ENCODE measurements at places on chromosomes 7 and 10.
A peak's percentile ranks its signal among the peaks of the same experiment; 100 is the strongest.

- no peak for DNase-seq
Measured at GRCh38 chr7:1609023-1609422, 39.2 kb upstream of the PSMG3 start.

DNA sequence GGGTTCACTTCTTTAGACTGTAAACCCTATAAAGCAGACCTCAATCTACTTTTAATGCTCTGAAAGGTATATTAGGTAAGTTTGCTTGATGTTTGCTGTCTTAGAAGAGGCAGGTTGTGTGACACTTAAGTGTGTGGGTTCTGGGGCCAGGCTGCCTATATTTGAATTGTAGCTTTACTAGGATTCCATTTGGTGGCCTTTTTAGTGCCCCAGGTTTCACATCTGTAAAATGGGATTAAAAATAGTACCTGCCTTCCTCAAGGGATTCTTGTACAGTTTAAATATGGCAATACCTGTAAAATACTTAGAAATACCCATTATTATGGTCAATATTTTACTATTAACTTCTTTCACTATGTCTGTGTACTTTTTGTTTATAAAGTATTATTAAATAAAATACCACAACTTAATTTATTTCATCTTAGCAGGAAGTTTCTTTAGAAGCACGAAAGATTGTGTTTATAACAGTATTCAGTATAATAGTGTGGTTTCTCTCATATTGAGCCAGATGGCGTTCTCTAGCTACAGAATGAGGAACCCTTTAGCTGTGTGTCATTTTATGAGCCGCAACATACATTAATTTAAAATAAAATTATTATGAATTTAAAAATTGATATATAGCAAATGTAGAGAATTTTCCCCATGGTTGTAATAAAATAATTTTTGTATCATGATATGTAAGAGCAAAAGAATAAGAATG is 94.2 kb downstream of the CDK14 start:
- DNase-seq: no peak

GRCh38 chr7:128167042-128167701 is 73.9 kb upstream of the LEP start:
- DNase-seq: peak; percentile 36

GRCh38 chr10:62037166-62037831 is 135.8 kb downstream of the ARID5B start:
- DNase-seq: no peak

GRCh38 chr10:27743877-27744801 is 1.5 kb downstream of the MKX start:
- DNase-seq: peak; percentile 23

GRCh38 chr10:70221030-70221429 is 12.2 kb downstream of the PPA1 start:
- DNase-seq: no peak

- no peak for DNase-seq
Measured at GRCh38 chr10:10663622-10664021, 354.1 kb upstream of the CELF2 start.

DNA sequence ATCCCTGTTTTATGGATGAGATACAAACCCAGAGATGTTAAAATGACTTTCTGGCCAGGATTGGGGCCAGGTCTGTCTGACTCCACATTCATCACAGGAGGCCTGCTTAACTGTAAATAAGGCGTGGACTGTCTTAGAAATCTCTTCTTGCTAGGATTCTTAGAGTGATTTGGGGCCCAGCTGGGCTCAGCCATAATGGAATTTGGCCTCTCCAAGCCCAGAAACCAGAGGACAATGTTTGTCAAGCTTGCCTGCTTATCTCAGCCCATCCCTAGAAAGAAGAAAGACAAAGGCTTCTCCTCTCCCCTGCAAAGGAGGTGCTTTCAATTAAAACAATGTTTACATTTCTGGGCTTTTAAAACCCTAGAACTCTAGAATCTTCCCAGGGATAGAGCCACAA is 2.9 kb downstream of the HABP2 start:
- no peak for DNase-seq

GRCh38 chr7:1738511-1738910 is 68.4 kb downstream of the ELFN1 start:
- DNase-seq: no peak

DNA sequence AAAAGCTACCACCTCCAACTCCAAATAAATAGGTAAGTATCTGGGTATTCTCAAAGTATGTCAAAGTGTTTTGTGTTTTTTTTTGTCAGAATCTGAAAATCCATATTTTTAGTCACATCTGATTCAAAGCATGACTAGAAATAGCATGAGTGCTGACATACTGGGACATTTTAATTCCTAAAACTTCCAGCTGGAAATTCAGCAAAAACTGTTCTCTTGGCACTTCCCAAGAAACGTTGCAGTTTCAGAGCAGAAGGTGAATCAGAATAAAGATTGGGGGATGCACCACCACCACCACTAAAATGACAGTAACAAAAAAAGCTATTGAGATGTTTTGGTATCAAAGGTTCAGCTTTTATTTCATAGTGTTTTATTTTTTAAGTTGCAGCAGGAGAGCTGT is 724.6 kb upstream of the CELF2 start:
- no peak for DNase-seq

GRCh38 chr7:41880107-41880506 is 177.2 kb upstream of the INHBA start:
- DNase-seq: no peak

DNA sequence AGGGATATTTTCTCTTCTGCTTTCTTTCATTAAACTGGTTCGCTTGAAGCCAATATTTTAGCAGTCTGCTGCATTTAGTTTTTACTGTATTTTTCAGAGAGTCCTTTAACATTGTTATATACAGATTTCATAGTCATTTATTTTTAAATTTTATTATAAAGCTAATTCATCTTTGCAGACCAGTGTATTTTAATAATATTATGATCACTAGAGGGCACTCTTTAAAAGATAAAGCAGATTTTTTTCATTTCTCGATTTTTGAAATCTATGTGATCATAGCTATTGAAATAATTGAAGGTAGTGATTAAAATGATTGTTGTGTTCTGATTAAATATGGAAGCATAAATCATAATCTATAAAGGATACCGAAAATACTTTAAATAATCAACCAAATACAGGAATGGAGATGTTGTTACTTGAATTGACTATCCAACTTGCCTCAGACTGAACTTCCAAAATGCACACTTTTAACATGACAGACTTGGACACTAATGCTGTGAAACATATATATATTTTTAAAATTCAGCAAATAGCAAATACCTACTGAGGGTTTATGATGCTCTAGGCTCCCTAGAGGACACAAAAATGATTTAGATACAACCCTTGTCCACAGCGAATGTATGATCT is 35.2 kb downstream of the ST7 start:
- no peak for DNase-seq

DNA sequence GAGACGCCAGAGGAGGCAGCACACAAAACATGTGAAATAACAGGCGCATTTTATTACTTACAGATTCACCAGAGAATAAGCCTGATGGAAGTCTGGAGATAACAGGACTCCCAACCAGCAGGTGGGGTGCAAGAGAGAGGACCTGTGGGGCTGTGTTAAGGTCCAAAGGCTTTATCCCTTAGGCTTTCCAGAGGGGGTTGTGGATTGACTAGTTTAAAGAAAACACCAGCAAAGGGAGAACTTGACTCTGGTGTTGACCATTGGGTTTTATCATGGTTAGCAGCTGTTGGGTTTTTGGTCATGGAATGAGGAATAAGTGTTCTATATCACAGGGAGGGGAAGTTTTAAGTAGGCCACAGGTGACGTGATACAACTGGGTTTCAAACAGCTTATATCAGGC is 1.6 kb upstream of the CRPPA start:
- no peak for DNase-seq

DNA sequence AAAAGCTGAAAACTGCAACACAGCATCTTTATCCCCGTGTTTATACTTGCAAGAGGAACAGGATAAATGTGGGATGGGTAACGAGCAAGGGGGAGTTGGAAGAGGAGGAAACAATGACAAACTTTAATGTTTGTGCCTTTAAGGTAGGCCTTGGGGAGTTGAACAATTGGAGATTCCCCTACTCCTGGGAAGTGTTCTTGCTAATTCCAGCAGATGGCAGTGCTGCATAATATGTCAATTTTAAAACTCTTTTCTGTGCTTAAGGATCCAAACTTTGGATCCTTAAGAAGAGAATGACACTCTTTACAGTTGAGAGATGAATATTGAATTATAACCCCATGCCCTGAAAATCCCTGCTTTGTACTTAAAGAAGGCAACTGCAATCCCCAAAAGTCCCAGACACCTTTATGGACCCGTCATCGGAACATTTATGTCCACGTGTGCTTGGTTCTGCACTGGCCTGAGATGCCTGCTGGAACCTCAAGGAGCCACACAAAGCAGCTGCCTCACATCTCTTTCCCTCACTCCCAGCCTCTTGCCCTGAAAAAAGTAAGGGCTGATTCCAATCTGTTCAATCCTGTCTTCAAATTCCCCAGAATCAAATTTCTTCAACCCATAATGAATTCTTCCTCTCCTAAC is 12.0 kb downstream of the IFIT5 start:
- DNase-seq: no peak

GRCh38 chr10:4828005-4828404 is 2.0 kb downstream of the AKR1E2 start:
- no peak for DNase-seq

GRCh38 chr10:101032637-101033224 is 1.7 kb downstream of the SFXN3 start:
- DNase-seq: peak; percentile 66

DNA sequence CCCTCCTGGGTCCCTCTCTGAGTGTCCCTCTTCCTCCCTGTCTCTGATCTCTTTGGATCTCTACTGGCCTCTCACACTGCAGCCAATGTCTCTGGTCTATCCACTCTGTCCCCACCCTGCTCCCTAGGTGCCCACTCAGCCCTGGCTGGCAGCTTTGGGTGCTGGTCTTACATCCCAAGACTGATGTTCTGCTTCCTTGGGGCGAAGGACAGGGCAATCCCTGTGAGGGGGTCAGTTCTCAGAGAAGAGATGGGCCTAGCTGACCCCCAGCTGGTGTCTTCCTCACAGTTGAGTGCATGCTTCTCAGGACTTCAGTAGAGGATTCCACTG is 51.7 kb upstream of the CAMK2B start:
- no peak for DNase-seq

- DNase-seq: no peak
Measured at GRCh38 chr10:34707656-34708055, 107.4 kb downstream of the PARD3 start.

- DNase-seq: no peak
Measured at GRCh38 chr10:14751014-14751896, 23.4 kb downstream of the FAM107B start.

- no peak for DNase-seq
Measured at GRCh38 chr10:12825260-12825849, 176.2 kb downstream of the CCDC3 start.

DNA sequence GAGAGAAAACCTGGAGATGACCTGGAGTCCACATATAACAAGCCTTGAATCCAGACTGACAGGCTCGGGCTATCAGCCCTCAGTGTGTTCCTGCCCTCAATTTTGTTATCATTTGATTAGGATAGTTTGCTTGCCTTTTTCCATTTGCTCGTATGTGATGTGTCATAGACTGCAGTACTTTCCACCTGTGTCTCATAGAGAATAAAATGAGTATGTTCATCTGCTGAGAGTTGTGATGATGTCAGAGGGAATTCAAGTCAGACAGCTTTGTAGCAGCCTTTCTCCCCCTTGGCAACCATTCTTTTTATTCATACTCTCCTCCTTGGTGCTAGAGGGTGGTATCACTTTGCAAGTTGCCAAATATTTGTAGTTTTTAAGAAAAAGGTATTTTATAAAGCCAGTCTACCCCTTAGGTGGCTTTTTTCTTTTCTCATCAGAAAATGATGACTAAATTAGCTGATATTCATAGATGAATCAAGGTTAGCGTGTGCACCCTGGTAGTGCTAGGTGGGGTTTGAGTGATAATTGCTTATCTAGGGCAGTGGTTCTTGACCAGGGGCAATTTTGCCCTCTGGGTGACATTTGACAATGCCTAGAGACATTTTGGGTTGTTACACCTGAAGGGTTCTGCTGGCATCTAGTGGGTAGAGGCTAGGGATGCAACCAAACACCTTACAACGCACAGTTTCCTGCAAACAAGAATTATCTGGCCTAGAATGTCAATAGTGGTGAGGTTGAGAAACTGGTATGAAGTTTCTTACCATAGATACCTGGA is 5.4 kb downstream of the SGPL1 start:
- no peak for DNase-seq
